Activated T-helper 2 cell treated with anti-CD3 and anti-CD28 coated beads, Interferon-gamma antibody, Interleukin-2, Interleukin-4, amounts not matched to agents 10 μg/mL and 5 μg/mL and 100 μg/mL, durations not matched to agents 14 hours and 24 hours and 36 hours (primary cell): ENCODE measurements at places on chromosomes 16 and 17. TPM values are rescaled to one million over a fixed set of nuclear protein-coding genes. Genes with fewer than 3 reads are reported as not detected.

GRCh38 chr16:77571115-77571862 is 136.5 kb upstream of the ADAMTS18 start:
- H3K36me3 ChIP-seq, result no peaks in the 10 kb centered on the region
- no peak overlapping the region for H3K4me3 ChIP-seq
- H3K27me3 ChIP-seq, result peaks cover 6% of the 10 kb centered on the region
- no peak overlapping the region for H3K27ac ChIP-seq
- DNase-seq, result no peak
- H3K4me1 ChIP-seq, result no peaks in the 10 kb centered on the region

The CLEC19A gene
- not detected in 2 replicates for total RNA-seq

- peaks cover 9% of the 10 kb centered on the region for H3K4me1 ChIP-seq
- H3K27ac ChIP-seq, result no peak overlapping the region
- peaks cover 68% of the 10 kb centered on the region for H3K27me3 ChIP-seq
- peaks cover 4% of the 10 kb centered on the region for H3K36me3 ChIP-seq
Observed at GRCh38 chr17:58756246-58757161, 850 bp downstream of the PPM1E start.

The SCARF1 gene
- 3.3 and 3.4 TPM in 2 replicates for total RNA-seq
